Cerebellum (tissue), 4 donors: ENCODE measurements at places on chromosomes 2 and 18. TPM values are rescaled to one million over a fixed set of nuclear protein-coding genes. Genes with fewer than 3 reads are reported as not detected.

The TRIB2 gene
- total RNA-seq = 146 TPM

The TWIST2 gene
- total RNA-seq = 1.3 TPM

The DIPK1C gene
- total RNA-seq = 4.9 TPM

The MAP3K19 gene
- total RNA-seq = 3.1 TPM

The RFX8 gene
- 0.36 TPM for total RNA-seq

The SPC25 gene
- 10.2 TPM for total RNA-seq

The PMAIP1 gene
- 2.4 TPM for total RNA-seq

The UGT1A8 gene
- total RNA-seq = not detected

The G6PC2 gene
- not detected for total RNA-seq

The IL1RN gene
- not detected for total RNA-seq

The CYS1 gene
- total RNA-seq = 0.45 TPM

The B3GNT7 gene
- 1.2 TPM for total RNA-seq
